ENCODE measurements at places on chromosomes 5 and 9. TPM values are rescaled to one million over a fixed set of nuclear protein-coding genes. Genes with fewer than 3 reads are reported as not detected.

- DNase-seq, result no peak
Observed at GRCh38 chr9:134591082-134591571, 50.5 kb upstream of the COL5A1 start.

Gene ACOT12
- not detected for total RNA-seq

Gene NKD2
- total RNA-seq, result 24.1 TPM

DNA sequence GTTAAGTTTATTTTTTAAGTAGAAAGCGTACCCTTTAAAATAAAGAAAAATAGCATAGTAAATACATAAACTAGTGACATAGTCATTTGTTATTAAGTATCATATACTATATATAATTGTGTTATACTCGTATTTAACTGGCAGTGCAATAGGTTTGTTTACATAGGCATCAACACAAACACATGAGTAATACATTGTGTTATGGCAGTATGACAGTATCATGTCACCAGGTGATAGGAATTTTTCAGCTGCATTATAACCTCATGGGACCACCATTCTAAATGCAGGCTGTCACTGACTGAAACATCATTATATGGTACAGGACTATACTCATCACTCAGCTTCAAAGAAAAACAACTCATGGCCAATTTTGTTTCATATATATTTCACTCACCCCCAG is 8.4 kb upstream of the RIC1 start:
- DNase-seq, result no peak

Data from lower lobe of right lung (tissue), 2 donors.